ENCODE measurements at places on chromosomes 5 and 9.

GRCh38 chr9:5631026-5631425 is 2.1 kb downstream of the RIC1 start:
- DNase-seq = no peak

GRCh38 chr5:61472172-61472958 is 140.3 kb downstream of the ZSWIM6 start:
- no peak for DNase-seq

DNA sequence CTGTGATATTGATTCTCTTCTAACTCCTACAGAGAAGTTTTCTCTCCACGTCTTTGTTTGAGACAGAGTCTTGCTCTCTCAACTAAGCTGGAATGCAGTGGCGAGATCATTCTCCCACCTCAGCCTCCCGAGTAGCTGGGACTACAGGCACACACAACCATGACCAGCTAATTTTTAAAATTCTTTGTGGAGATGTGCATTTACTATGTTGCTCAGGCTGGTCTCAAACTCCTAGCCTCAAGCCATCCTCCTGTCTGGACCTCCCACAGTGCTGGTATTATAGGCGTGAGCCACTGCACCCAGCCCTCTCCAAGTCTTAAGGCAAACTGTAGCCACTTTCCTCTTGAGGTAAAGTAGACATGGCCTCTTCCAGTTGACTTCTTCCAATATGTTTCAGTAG is 72.2 kb downstream of the SNX18 start:
- DNase-seq = no peak

- no peak for DNase-seq
Observed at GRCh38 chr5:75928992-75929391, 154.2 kb upstream of the SV2C start.

DNA sequence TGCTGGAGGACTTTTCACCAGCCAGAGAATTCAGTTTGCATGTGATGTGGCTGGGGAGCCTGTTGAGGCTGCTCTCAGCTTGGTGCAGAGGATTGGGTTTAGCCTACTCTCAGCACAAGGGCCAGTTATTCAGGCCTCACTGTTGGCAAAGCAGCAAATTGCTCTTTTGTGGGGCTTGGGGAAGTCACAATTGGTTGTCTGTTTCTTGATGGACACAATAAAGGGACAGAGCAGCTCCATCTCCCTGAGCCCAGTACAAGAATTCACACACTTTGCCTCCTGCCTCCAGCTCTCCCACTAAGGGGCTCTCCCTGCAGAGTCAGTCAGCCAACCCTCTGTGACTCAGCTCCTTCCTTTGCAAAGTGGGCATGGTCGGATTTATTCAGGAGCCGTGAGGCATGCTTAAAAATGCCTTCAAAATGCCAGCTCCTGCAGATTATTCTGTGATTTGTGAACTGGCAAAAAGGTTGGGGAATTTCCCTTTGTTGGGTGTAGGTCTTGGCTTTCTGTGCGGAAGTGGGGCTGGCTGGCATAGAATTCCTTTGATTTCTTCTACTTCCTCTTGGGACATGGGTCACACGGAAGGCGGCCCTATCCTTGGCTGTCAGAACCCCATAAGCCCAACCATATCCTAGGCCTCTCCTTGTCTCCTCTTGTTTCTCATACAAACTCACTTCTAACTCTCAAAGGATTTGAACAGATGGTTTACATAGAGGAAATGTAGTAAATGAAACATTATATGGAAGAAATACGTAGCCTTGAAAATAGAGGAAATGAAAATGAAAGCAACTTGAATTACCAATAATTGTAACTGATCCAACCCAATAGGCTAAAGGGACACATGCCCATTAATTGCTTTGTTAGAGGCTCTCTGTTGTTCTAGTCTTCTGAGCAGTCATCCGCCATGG is 118.7 kb upstream of the CD180 start:
- DNase-seq = no peak

DNA sequence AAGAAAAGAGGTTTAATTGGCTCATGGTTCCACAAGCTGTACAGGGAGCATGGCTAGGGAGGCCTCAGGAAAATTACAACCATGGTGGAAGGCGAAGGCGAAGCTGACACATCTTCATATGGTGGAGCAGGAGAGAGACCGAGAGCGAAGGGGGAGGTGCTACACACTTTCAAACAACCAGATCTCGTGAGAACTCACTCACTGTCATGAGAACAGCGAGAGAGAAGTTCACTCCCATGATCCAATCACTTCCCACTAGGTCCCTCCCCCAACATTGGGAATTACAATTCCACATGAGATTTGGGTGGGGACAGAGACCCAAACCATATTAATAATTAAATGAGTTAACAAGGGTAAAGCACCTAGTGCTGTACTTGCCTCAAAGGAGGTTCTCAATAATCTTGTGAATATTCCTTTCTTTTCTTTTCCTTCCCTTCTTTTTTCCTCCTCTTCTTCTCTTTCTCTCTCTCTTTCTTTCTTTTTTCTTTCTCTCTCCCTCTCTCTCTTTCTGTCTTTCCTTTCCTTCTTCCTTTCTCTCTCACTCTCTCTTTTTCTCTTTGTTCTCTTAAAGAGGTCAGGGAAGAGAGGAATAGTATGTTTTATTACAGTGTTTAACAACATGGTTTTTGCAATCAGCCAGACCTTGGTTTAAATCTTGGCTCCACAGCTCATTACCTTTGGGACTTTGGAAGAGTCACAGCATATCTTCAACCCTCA is 29.0 kb downstream of the TNFSF15 start:
- DNase-seq = no peak

- no peak for DNase-seq
Observed at GRCh38 chr5:135034236-135034962, 371 bp upstream of the PITX1 start.

DNA sequence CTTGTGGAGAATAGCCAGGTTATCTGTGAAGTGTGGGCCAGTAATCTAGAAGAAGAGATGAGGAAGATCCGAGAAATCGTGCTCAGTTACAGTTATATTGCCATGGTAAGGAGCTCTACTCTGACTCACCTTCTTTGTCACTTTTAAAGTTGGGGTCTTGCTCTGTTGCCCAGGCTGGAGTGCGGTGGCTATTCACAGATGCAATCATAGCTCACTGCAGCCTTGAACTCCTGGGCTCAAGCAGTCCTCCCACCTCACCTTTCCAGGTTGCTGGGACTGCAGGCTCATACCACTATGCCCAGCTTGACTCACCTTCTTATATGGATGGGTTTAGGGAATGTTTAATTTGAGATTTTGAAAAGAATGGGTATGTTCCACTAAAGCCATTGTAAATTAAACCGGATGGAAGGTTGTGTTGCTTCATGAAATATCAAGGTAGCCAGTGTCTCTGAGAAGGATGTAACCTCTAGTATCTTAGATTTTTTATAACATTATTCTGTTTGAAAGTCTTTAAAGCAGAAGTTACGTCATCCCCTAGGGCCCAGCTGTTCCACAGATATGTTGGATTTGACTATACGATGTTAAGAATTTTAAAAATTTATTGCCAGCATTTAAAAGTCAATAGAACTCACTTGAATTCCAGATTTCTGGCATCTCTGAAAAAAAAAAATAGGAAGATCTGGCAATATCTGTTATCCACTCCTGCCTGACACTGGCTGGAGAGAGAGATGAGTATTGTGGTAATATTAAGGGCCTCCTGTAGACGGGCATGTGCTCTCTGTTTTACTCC is 5.1 kb downstream of the CNOT8 start:
- no peak for DNase-seq

DNA sequence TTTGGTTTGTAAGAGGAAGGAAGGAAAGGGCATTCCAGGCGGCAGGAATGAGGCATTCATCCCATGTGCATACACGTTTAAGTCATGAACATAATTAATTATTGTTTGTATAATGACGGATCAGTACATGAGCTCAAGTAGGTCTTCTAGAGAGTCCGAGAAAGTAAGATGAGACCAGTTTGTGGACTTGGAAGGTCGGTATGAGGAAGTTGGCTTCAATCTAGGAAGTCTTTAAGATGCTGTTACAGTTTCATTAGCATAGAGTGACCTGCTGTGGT is 2.1 kb downstream of the GTF3C4 start:
- DNase-seq = no peak

- no peak for DNase-seq
Observed at GRCh38 chr9:18448101-18448500, 25.9 kb upstream of the ADAMTSL1 start.

- no peak for DNase-seq
Observed at GRCh38 chr9:137785704-137786161, 91.8 kb upstream of the CACNA1B start.

GRCh38 chr5:17114715-17115599 is 102.5 kb upstream of the BASP1 start:
- no peak for DNase-seq

GRCh38 chr9:123267481-123268198 is 746 bp downstream of the STRBP start:
- no peak for DNase-seq

DNA sequence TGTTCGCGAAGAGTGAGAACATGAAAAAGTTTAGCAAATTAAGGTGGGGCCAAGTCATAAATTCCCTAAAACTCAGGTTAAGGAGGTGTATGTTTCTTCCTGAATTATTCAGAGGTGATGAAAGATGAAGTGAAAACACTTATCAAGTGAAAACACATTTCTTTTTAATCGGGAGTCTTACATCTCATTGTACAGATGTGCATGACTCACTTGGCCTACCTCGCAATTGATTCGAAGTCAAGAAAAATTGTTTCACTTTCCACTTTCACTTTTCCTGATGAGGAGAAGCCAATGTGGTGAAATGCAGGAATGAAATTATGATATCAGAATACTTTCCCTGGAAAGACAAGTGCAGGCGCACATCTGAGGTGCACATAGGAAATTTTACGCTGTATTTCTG is 78.7 kb downstream of the SLC25A46 start:
- DNase-seq = no peak

GRCh38 chr9:87950765-87951488 is 23.4 kb downstream of the CDK20 start:
- no peak for DNase-seq

DNA sequence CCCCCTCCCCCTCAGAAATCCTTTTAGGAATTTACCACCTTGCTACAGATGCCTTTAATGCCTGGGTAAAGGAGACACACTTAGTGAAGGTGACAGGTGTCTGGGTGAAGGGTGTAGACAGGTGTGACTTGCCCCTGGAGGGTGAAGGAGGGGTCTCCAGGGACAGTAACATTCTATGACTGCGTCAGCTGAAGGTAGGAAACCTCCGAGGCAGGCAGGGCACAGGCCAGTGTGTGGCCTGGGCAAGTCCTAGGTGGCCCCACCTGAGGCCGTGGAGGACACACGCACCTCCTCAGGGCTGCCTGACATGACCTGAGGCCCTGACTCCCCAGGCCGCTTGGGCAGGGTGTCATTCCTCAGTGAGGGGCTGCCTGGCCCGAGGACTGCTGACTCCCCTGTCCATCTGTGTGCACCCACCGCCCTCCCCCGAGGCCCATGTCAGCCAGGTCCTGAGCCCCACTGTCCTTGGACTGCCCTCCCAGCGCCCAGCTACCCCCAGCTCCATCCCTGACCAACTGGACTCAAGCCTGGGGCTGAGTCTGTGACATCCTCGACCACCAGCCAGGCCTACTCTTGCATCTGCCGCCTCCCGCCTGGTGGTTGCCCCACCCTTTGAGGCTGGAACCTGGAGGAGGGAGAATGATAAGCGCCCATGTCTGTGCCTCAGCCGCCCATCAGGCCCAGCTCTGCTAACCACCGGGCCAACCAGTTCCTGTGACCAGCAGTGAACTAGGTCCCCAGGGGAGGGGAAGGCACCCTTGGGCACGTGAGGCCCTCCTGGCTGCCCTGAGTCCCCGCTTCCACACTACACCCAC is 18.4 kb downstream of the CARD19 start:
- no peak for DNase-seq

GRCh38 chr5:131530706-131531331 is 104.2 kb downstream of the RAPGEF6 start:
- no peak for DNase-seq

DNA sequence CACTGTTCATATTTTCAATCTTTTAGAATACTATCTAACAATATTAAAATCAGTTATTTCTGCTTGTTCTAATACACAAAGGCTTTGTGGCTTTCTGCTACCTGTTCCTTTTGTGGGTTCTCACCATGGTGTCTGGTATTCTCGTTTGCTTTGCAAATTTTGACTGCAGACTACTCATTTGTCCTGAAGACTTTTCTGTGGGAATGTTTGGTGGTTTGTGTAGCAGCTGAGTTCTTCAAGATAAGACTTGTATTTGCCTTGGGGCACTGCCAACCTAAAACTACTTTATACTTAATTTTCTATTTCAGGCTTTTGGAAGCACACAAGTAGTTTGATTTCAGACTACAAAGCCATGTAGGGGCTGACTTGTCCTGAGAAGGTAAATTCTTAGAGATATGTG is 11.1 kb downstream of the IL33 start:
- no peak for DNase-seq
